ENCODE measurements at places on chromosomes 1 and 21. TPM values are rescaled to one million over a fixed set of nuclear protein-coding genes. Genes with fewer than 3 reads are reported as not detected.

The AGMAT gene
- 33.3 TPM for polyA plus RNA-seq

The OR10Z1 gene
- 0.01 TPM for polyA plus RNA-seq

The RUNX3 gene
- 0.97 TPM for polyA plus RNA-seq

The PTPRC gene
- 6.4 TPM for polyA plus RNA-seq

The DPT gene
- polyA plus RNA-seq: not detected

The TNFRSF18 gene
- polyA plus RNA-seq: 0.80 TPM
